ENCODE measurements at places on chromosomes 11 and 22.

DNA sequence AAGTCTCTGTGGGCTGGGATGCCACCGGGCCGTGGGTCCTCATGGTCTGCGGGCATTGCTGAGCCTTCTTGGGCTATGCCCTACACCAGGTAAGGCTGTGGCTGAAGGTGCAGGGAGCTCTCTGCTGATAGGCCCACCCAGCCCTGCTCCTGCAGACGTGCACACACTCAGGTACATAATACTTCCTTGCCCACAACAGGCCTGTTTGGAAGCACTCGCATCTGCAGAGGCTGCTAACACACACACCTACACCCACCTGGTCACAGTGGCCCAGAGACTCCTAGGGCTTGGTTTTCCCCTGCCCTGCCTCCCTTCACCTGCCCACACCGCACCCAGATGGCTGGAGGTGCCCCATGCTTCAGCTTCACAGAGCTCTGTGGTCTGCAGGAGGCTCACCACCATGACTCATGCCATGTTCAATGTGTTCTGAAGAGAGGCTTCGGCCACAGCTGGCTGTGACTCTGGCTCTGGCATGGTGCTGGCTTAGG, 72.8 kb upstream of the KCNQ1OT1 start:
- DNase-seq, result peak; percentile 25

GRCh38 chr11:8080674-8081590, at the start of gene TUB:
Gene TUB, plus strand, starts transcription at chr11:8081211. Its CDS starts 300 bp downstream, at chr11:8081511.
- DNase-seq, result peak; percentile 21

DNA sequence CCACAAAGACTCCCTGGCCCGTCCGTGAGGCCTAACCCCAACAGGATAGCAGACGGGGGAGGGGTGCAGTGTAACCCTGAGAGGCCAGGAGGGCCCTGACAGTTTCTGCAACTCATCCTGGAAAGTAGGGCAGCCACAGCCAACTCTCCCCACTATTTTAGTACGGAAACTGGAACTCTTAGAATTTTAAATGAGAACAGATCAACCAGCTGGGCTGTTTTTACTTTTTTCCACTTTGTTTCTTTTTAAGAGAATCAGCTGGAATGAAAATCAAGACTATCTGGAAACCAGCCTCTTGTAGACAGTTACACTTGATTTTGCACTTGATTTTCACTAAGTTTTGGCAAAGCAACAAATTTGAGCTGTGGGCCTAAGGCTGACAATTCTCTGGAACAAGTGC, 42.7 kb upstream of the NRIP3 start:
- no peak for DNase-seq

- DNase-seq, result peak; percentile 1
Observed at GRCh38 chr11:9905501-9905951, 241.6 kb downstream of the SWAP70 start.

- no peak for DNase-seq
Observed at GRCh38 chr11:77381729-77382665, 80.5 kb upstream of the GDPD4 start.

GRCh38 chr22:17949642-17950473, 74.5 kb downstream of the MICAL3 start:
- DNase-seq, result no peak

- peak; percentile 92 for DNase-seq
Observed at GRCh38 chr22:19109198-19110063, 12.8 kb downstream of the DGCR2 start.

DNA sequence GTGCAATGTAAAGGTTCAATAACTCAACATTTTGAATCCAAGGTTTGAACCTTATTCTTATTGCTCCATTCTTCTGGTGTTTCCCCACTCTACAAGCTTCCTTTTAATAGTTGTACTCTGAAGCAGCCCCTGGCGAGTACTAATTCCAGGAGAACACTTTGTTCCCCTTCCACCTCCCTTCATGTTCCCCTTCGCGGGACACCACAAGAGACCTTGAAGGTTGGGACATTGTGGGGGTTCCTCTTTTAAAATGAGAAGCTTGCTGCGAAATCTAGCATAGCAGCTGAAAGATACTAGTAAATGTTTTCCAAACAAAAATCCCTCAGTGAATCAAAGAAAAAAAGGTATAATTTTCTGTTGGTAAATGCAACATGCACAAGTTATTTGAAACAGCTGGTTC, 626.3 kb upstream of the LRRC4C start:
- no peak for DNase-seq

DNA sequence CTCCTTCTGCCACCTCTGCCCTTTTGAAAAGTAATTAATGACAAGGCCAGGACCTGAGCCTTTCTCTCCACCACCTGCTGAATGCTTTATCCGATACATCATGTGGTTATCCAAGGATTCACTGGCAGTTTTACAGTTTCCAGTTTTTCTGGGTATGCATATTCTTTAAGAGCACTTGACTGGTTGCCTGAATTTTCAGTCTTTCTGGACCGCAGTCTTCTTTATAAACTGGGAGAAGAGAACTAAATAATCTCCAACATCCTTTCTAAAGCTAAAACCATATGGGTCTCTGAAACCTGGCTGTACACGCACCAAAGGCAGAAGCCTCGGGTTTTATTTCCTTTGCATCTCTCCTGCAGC, 65.1 kb downstream of the BTG4 start:
- DNase-seq, result no peak

- DNase-seq, result no peak
Observed at GRCh38 chr11:70541699-70542098, 143.4 kb downstream of the CTTN start.

DNA sequence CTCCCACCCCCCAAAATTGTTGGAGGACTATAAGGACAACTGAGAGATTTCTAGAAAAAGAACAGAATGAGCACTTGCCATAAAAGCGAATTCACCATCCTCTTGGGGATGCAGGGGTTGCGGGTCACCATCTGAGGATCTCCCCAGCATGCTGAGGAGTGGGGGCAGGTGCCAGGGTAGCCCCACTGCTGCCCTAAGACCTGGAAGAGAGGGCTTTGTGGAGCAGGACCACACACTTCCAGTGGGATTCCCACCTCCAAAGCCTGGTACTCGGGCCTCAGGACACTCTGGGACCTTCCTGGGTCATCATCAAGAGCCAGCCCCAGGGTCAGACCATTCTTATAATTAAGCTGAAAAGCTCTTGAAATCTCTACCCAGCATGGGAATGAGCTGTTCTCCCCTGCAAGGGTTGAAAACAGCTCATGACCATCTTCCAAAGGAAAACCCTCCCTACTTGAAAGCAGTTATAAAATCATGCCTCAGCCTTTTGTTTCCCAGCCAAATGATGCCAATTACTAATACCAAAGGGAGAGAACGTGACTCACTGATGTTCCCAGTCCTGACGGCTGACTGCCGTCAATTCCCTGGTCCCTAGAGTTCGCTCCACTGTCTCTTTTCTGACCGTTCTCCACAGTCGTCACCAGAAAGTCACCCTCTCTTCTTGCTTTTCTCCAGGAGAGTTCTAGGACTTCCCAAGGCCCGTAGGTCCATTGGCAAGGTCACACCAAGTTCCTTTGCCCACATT, 76.8 kb upstream of the CREB3L1 start:
- DNase-seq, result peak; percentile 56

- DNase-seq, result no peak
Observed at GRCh38 chr22:40008726-40009291, 14.1 kb downstream of the FAM83F start.

DNA sequence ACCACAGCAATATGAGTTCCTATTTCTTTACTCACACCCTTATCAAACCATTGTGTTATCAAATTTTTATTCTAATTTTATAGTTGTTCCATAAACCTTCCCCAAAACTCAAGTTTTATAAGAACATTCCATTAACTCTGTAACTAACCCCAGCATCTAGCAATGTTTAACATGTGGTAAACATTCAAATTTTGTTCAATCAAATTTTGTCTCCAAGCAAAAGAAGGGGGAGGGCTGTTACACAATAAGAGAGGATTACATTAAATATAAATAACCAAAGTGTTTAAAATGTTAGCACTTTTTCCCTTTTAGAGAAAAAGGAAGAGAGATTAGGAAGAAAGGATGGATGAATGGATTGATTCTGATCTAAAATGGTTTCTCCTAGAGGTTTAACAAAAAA, 20.5 kb downstream of the RBFOX2 start:
- no peak for DNase-seq

- no peak for DNase-seq
Observed at GRCh38 chr11:15687342-15687741, 572.6 kb downstream of the INSC start.

DNA sequence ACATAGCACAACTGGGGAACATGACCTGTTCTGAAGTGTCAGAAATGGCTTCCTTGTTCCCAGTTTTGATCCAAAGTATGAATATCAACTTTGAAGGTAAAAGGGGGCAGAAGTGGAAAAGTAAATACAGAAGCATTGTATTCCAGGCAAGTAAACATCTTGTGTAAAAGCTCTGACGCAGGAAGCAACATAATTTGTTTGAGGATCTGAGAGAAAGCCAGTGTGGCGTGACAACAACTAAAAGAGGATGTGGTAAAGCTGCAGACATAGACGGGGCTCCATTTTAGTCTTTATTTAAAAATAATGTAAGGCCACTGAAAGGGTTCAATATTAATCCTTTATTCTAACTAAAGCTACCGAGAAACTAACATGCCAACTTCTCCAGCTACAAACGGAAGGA, 310.2 kb downstream of the DLG2 start:
- DNase-seq, result no peak

DNA sequence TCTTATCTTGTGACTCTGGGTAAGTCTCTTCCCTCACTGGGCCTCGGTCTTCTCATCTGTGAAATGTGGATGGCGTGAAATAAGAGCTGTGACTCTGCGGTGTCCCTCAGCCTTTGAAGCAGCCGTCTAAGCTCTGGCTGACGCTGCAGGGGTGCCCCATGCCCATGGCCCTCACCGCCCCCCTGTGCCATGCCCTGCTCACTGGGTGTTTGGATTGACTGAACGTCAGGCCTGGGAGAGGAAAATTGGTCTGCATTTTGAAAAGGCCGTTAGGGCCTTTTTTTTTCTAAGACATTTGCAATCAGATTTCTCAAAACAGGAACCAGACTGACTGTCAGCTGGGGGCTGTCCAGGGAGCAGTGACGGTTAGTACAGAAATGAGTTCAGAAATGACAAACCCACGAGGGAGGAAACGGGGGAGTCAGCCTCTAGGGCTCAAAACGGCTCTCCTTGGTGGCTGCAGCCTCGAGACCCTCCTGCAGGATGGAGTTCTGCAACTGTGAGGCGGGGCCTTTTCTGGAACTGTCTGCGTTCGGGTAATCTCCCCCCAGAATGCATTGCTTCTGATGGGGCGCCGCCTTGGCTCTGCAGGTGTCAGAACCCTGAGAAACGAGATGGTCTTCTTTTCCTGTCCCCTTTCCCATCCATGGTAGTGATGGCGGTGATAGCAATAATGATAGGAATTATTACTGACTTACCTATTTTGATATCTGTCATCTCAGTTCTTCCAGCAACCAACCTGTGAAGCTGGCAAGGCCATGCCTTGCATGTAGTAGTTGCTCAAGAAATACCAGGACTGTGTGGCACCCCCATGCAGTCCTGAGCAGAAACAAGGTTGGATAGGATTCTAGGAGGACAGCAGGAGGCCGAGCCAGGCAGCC, 2.0 kb downstream of the GRK2 start:
- DNase-seq, result no peak

DNA sequence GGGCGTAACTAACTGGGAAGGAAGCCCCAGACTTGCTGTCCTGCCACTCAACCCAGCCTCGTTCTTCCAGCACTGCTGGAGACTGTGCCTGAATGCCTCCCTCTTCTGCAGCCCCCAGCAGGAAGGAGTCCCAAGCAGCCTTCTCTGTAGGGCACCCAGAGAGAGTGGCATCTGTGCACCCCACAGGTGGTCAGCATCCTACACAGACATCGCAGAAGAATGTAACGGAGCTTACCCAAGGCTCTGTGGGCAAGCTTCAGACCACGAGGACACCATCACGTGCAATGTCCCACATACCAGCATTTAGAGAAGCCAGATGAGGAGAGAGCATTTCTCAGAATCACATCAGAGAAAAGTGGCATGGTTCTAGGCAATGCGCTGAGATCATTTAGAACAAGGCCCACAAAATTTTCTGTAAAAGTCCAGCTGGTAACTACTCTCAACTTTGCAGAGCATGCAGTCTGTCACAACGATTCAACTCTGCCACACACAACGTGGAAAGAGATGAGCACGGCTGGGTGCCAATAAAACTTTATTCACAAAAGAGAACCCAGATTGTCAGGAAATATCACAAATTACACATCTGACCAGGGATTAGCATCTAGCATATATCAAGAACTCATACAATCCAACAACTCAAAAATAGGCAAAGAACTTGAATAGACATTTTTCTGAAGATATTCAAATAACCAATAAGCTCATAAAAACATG, 33.4 kb downstream of the SHANK2 start:
- DNase-seq, result no peak

GRCh38 chr11:27573024-27573423, 66.5 kb upstream of the LIN7C start:
- DNase-seq, result no peak

GRCh38 chr22:30882184-30882717, 86.3 kb downstream of the MORC2 start:
- DNase-seq, result no peak

- no peak for DNase-seq
Observed at GRCh38 chr11:121037016-121037415, 13.1 kb downstream of the TBCEL start.

DNA sequence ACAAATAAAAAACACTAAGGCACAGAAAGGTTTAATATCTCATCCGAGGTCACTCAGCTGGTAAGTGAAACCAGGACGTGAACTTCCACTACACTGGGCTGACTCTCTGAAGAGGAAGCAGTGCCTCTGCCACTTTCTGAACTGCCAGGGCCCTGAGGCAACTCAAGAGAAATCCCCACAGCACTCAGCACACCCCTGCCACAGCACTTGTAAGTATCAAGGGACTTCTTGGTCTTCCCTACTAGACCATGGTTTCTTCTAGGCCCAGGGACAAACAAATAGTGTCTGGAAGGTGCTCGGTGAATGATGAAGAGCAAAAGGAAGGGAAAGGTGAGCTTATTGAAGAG, 49.7 kb downstream of the RPL27A start:
- DNase-seq, result no peak

GRCh38 chr22:47281126-47282106, 519.0 kb downstream of the TBC1D22A start:
- no peak for DNase-seq

GRCh38 chr22:23525510-23525909, 54.6 kb downstream of the IGLL1 start:
- no peak for DNase-seq

- DNase-seq, result peak; percentile 52
Observed at GRCh38 chr11:26331911-26332571, at the start of gene ANO3. Gene ANO3, plus strand, starts transcription at chr11:26332130. Its CDS starts 146 bp downstream, at chr11:26332276.

DNA sequence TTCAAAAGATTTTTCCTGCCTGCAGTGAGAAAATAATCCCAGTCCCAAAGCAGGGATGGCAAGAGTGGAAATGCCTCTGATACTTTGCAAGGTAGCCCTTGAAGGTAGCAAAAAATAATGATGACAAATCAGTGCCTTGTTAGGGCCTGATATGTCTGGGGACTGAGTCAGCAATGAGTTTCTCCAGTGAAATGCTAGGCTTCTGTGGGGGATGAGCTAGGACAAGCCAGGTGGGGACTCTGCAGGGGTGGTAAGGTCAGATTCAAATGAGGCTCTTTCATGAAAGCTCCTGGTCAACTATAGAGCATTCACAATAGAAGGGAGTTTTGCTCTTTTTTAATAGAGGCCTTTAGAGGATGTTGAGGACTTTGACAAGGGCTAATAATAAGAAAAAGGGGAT, 77.7 kb downstream of the ME3 start:
- DNase-seq, result peak; percentile 76

- DNase-seq, result no peak
Observed at GRCh38 chr22:34579519-34579918, 486.4 kb upstream of the ISX start.

GRCh38 chr22:32677876-32678275, 123.6 kb upstream of the TIMP3 start:
- DNase-seq, result peak; percentile 62

- no peak for DNase-seq
Observed at GRCh38 chr22:45664136-45664646, 7.4 kb upstream of the ATXN10 start.

All from epithelial cell of esophagus (primary cell).